Activated CD8-positive, alpha-beta T cell treated with anti-CD3 and anti-CD28 coated beads, Interleukin-2, amount 10 ng/mL, durations not matched to agents 7 days and 5 days (primary cell): ENCODE measurements at places on chromosomes 7 and 10.
A peak's percentile ranks its signal among the peaks of the same experiment; 100 is the strongest.

- DNase-seq: no peak
Measured at GRCh38 chr7:123433665-123434064, 100.7 kb downstream of the IQUB start.

DNA sequence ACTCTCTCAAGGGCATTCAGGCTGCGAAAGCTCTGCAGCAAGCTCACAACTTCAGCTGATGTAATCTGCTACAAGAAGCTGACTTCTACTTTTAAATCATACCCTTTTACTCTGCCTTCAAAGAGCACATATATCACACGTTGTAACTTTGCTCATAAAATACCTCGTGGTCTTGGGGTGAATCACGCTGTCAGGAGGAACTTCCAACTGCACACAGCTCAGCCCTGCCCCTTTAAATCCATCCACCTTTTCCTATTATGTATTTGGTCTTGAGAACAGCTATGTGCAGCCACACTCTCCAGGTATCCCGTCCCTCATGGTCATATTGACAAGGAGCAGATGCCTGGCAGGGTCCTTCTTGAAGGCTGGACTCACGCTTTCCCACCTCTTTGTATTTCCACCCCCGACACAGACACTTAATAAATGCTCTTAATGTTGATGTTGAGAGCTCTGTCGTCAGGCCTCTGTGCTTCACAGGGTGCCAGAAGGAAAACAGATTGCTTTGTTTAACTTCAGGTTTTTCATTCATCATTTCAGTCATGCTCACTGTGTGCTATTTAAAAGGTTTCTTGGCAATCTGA lies 47.6 kb downstream of the ICA1 start:
- no peak for DNase-seq

DNA sequence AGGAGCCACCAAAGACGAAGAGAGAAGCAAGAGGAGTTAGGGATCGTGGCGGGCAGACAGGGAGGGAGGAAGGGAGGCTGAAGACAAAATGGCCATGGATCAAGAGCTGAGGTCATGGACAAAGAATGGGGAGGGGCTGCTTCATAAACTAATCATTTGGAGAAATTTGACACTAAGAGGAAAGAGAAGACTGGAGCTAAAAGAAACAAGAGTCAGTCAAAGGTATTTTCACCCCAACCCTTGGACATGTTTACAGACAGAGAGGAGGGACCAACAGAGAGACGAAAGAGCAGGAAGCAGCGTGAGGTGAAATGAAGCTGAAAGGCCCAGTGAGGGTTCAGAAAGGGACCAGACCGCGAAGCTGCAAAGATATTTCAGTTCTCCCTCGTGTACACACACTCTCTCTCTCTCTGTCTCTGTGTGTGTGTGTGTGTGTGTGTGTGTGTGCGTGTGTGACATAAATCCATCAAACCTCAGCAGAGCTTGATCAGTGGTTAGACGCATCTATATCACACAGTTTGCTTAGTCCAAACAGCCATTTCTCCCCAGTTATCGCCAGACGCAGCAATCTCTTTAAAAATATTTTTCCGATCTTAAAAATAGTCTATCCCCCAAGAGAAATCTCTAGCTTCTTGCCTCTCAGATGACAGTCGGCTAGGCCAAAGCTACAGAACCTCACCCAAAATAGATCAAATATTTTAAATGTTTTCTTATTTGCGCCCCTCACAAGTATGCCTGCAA lies 12.5 kb upstream of the CALD1 start:
- DNase-seq: no peak

GRCh38 chr7:101363734-101364374 lies 1.2 kb downstream of the COL26A1 start:
- peak; percentile 77 for DNase-seq

GRCh38 chr7:134686786-134687185 lies 40.1 kb downstream of the BPGM start:
- DNase-seq: no peak

DNA sequence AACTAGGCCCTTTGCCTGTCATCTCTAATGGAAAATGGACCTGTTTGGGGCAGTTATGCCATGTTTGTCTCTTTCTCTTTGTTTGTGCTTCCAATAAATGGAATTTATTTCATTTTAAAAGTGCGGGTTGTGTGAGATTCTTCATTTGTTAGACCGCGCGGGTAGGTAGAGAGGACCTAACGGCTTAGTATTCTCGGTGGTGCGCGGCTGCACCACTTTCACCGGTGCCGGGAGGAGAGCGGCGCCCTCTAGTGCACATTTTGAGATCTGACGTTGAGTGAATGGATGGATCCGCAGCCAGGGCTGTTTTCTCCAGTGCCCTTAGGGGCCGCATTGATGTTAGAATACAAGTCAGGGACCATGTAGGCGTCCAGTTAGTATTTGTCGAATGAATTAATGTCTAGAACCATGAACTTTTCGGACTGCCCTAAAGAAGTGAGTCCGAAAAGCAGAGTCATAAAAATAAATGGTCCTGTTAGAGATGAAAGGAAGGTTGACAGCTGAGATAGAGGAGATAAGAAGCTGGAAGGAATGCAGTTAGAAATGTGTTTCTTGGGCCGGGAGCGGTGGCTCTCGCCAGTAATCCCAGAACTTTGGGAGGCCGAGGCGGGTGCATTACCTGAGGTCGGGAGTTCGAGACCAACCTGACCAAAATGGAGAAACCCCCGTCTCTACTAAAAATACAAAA lies 29.3 kb upstream of the GIMAP8 start:
- peak; percentile 91 for DNase-seq

DNA sequence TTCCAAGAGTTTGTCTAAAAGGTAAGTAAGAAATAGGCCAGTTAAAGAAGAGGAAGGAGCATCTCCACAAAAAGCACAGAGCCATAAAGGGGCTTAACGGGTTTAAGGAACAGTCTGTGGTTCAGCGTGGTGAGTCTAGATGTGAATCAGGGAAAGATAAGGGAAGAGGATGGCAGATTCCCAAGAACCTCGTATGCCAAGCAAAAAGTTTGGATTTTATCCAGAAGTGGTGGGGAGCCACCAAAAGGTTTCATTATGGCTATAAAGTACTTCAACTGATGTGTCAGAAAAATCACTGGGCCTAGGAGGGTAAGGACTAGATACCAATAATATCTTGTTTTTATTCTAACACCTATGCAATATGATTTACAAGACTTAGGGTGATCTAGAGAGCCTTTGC lies 161.9 kb upstream of the PTER start:
- DNase-seq: no peak

DNA sequence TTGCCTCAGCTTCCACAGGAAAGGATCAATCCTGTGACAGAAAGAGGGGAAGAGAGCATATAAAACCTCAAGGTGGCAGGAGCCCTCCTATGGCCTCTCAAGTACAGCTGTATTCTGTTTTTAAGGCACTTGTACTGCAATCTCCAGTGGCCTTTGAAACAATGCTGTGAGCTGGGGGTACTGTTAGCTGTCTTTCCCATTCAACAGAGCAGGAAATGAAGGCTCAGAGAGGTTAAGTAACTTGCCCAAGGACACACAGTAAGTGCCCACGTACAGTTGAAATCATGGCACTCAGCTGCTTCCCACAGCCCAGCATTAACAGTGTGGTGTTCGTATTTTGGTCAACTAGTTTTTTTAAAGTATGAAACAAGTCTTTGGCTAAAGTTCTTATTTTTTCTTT lies 34.0 kb downstream of the DUSP5 start:
- no peak for DNase-seq

GRCh38 chr7:131218727-131219128 lies 108.9 kb upstream of the MKLN1 start:
- no peak for DNase-seq

DNA sequence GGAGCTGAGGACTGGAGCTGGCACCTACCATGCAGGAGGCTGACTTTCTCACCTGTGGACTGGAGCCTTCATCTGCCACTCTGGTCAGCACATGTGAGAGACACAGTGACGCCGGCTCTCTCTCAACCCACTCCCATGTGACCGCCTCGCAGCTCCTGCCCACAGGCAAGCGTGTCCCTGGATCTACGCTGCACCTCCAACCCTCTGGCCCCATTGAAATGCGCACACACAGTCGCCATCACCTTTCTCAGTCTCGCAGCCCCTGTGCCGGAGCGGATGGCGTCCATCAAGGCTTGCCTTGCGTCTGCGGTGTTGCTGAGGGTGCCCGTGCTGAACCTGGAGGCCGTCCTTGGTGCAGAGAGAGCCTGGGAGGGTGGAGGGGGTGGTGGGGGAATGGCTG lies 242.2 kb upstream of the GRB10 start:
- no peak for DNase-seq

- DNase-seq: no peak
Measured at GRCh38 chr7:111529507-111530355, 32.6 kb downstream of the IMMP2L start.

DNA sequence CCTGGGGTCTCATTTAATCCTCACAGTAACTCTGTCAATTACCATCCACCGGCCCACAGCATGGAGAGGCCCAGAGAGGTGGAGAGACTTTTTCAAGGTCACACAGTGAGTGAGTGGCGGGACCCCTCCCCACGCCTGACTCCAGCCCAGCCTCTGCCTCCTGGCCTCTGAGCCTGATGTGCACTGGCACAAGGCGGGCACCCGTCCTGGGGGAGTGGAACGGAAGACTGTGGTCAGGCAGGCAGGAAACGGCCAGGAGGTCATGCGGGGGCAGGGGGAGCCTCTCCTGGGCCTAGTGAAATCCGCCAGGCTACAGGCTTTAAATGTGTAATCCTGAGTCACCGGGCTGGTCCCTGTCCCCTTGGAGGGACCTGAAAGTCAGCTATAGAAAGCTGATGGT lies 32.2 kb downstream of the ZCCHC24 start:
- no peak for DNase-seq

- DNase-seq: no peak
Measured at GRCh38 chr10:114920459-114920858, 17.5 kb upstream of the TRUB1 start.
